Fibroblast of gingiva (primary cell): ENCODE measurements at places on chromosomes 7 and 10.

DNA sequence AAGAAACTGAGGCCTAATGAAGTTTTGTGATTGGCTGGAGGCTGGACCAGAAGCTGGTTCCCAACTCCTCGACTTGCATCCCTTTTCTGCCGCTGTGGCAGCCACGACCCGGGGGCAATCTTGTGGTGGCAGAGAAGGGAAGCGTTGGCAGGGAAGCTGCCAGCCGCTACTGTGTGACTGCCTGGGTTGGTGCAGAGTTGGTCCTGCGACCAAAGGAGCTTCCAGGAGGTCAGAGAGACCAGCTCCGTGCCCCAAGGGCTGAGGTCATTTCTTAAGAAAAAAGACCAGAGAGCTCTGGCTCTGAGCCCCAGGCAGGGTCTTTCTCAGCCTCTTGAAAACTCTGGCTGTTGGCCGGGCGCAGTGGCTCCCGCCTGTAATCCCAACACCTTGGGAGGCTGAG is 47.2 kb downstream of the PRF1 start:
- DNase-seq = no peak

GRCh38 chr10:78025685-78026364 is 3.5 kb downstream of the POLR3A start:
- DNase-seq = peak; percentile 31

GRCh38 chr10:25101461-25102146 is 73.2 kb upstream of the GPR158 start:
- DNase-seq = no peak

GRCh38 chr10:48454302-48455054 is 148.0 kb downstream of the MAPK8 start:
- DNase-seq = no peak

DNA sequence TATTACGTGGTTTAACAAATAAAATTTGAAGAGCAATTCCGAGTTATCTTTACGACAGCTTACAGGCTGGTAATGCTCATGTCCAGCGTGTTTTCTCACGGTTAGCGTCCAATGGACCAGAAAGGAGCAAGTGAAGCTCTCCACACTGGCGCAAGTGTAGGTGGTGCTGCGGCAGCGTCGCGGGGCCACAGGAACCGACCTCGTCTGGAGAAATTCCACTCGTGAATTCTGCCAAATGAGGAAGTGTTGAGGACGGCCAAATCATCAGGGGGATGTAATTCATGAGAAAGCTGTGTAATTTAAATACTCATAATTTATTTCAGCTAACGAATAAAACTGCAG is 350 bp upstream of the ZNF37A start:
- no peak for DNase-seq

- peak; percentile 66 for DNase-seq
Observed at GRCh38 chr10:84308481-84309304, 19.7 kb upstream of the CCSER2 start.

GRCh38 chr7:2409745-2410414 is 6.5 kb downstream of the CHST12 start:
- DNase-seq = no peak

DNA sequence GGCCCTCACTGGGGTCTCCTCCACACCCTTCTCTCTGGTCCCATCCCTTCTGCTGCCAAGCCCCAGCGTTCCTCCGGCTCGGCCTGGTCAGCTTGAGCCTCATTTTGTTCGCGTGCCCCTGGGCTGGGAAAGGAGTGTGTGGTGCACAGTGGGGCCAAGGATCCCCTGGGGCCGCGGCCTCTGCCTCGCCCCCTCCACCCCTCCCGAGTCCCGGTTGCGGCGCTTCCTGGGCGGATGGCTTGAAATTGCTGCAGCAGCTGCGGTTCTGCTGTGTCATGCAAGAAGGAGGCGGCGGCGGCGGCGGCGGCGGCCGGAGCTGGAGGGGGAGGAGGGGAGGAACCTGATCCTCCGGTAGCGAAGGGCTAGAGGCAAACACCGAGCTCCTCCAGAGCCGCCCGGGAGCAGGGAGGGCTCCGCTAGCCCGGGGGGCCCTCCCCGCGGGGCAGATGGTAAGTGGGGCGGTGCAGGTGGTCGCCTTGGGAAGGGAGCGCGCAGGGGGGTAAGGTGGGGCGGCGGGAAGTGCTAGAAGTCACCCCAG is 217.8 kb upstream of the MKLN1 start:
- peak; percentile 94 for DNase-seq

DNA sequence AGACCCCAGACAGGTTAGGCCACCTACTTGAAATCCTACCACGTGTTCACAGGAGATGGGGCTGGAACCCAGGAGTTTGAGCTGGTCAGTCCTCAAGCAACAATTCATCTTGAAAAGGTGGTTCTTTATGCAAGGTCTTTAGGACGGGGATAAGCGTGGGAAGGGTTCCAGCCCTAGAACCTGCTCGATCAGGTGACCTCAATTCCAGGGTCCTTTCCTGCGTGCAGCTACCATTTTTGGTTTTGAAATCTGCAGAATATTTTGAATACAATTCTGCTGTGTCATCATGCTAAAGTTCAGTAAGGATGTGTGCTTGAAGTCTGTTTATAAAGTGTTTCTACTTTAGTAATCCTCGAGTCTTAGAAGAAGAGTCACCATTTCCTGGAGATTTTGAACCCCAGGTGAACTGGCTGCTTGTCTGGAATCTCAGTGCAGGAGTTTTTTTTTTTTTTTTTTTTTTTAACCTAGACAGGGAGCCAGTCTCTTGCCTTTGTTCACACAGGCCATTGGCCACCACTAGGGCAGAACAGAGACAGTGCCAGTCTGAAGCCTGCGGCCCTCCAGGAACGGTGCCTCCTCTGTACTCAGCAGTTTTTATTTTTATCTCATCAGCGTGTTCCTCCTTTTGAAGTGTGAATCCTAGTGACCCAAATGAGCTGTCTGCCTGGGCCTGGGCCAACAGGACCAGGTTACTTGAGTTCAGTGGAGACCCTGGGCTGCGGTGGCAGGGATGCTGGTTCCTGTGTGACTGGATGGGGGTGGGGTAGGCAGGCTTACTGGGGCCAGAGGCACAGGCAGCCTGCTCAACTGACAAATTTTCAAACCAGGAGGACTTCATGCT is 54.6 kb downstream of the EEPD1 start:
- DNase-seq = peak; percentile 29

DNA sequence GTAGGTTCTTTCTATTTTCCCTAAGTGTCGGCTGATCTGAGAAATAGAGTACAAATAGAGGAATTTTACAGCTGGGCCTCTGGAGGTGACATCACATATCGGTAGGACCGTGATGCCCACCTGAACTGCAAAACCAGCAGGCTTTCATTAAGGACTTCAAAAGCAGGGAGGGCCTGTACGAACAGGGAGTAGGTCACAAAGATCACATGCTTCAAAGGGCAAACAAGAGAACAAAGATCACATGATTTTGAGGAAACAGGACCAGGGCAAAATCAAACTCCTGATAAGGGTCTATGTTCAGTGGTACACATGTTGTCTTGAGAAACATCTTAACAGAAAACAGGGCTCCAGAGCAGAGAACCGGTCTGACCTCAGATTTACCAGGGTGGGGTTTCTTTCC is 88.9 kb downstream of the CNNM2 start:
- DNase-seq = no peak

DNA sequence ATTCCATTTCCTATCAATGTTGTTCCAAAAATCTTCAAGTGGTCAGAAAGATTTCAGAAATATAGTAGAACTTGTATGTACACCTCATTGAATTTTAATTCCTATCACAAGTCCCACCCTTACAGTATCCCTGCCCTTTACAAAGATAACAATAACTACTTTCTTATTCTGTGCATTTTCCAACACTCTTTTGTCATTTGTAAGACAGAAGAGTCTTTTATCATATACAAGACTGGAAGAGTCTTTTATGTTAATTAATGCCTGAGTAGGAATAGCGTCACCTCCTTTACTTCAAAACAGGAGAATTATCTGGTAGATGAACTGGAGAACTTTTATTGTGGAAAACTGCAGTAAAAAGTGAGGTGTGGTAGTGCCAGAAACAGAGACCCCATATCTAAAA is 193.9 kb upstream of the SEMA3C start:
- DNase-seq = no peak

- DNase-seq = no peak
Observed at GRCh38 chr7:30644286-30644955, 37.8 kb downstream of the CRHR2 start.

GRCh38 chr10:95229724-95230627 is 35.9 kb downstream of the ACSM6 start:
- DNase-seq = peak; percentile 94

DNA sequence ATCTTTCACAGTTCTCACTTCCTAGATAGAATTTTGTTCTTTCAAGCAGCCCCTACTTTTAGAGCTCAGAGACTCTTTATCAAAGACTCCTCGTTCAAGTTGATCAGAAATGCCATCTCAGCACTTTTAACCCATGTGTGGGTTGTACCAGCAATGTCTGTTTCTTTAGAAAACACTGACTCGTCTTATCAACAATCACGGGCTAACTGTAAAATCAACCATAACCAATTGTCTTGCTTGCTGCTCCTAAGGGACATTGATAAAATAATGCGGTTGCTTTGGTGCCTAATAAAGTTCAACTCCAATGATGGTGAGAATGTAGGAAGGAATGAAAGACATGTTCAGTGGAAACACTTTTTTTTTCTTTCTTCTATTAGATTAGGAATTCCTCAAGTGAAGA is 12.9 kb upstream of the CDK6 start:
- no peak for DNase-seq

GRCh38 chr10:73110345-73110849 is at the start of gene NUDT13:
TSS of gene NUDT13 (plus strand) at chr10:73110455. CDS start at chr10:73114366, 3,911 bp downstream.
- DNase-seq = peak; percentile 53

- DNase-seq = no peak
Observed at GRCh38 chr10:128067691-128068397, 58.4 kb downstream of the MKI67 start.

DNA sequence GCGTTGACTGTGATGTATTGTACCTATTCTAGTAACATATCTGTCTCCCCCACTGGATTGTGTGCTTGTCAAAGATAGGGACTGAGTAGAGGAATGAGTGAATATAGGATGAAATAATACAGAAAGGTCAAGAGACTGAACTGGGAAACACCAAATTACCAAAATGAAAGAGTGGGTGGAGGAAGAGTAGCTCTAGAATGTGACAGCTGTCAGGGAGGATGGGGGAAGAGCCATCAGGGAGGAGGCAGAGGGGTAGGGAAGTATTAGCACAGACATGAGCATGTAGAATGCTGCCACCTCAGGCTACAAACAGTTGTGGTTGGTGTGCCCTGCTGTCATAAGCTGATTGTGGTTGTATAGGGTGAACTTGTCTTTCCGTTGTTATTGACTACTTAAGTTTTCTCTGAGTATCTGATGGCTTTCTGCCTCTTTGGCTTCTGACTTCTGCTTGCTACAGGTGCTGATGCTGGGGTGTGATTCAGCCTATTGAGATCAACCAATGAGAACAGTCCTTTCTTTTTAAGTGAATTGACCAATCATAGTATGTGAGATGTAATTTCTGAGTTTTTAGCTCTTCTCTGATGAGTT is 5.6 kb downstream of the CCSER2 start:
- DNase-seq = no peak

- DNase-seq = no peak
Observed at GRCh38 chr7:47370461-47371042, 211.4 kb downstream of the TNS3 start.

DNA sequence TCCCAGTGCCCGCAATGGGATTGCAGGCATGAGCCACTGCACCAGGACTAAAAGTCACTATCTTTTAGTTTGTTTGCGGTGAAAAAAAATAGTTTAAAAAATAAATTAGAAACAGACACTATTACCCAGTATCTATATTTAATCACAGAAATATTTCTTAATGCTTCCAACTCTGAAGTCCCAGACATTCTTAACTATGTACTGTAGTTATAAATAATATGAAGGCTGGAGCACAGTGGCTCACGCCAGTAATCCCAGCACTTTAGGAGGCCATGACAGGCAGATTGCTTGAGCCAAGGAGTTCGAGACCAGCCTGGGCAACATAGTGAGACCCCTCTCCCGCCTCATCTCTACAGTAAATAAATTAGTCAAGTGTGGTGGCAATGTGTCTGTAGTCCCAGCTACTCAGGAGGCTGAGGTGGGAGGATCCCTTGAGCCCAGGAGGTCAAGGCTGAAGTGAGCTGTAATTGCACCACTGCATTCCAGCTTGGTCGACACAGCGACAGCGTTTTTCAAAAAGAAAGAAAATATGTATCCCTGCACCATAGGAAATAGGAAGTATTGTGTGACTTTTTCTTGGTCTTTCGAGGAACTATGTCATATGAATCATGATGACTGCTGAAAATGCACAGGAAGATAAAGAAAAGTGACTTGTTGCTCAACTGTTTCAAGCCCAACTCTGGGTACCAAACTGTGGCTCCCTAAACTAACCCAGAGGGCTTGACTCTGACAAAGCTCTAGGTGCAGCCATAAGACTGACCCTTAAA is 74.9 kb upstream of the STEAP1B start:
- DNase-seq = peak; percentile 77

DNA sequence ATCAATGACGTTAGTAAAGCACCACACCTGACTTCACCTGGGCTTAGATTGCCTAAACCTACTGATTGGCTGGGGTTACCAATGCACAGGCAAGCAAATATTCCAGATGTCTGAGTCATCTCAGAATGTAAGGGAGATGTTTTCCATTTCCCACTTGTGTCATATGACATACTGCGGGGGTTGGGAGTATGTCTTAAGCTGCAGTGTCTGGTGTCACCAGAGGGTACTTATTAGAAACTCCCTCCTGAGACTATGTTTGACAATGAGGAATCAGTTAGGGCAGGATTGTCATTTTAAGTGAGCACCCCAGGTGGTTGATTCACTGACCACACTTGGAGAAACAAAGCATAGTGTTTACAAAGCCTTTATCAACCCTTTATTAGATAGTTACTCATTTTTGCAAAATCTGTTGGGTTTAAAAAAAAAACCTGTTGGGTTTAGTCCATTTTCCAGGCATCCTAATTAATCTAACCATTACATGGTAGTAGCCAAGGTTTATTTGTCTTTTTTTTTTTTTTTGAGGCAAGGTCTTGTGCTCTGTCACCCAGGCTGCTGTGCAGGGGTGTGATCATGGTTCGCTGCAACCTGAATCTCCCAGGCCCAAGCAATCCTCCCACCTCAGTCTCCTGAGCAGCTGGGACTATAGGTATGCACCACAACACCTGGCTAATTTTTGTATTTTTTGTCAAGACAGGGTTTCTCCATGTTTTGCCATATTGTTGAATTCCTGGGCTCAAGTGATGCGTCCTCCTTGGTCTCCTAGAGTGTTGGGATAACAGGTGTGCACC is 72.5 kb downstream of the CDK6 start:
- peak; percentile 64 for DNase-seq
